ENCODE measurements at places on chromosomes 7 and 10.

- no peak for DNase-seq
Measured at GRCh38 chr7:135420786-135421185, 89.1 kb downstream of the CNOT4 start.

DNA sequence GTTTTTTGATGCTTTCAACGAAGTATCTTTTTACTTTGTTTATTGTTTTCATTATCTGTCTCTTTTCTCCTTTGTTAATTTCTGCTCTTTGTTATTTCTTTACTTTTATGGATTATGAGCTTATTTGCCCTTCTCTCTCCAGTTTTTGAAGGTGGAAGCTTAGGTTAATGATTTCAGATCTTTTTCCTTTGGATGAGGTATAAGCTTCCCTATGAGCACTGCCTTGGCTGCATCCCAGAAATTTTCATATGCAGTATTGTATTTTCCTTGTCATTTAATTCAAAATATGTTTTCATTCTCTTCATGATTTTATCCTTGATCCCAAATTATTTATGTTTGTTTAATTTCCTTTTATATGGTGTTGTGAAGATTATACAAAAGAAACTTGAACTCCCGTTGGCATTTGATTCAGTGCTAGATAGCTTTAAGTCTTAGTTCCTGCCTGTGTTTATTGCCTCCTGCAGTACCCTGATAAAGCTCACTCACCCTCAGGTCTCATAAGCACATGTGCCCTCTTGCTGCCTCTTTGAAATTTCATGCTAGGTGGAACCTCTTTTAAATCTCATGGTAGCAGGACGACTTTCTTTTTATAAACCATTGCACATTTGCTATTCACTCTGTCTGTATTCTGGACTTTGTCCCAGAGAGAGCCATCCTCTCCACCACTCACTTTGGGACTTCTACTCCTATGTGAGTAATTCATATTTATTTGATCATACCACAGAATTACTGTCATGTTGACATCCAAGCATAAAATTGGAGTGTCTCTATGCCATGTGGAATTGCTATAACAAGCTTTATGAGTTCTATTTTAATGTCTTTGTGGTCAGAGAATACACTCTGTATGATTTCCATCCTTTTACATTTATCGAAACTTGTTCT is 23.0 kb upstream of the CEP41 start:
- DNase-seq = no peak

GRCh38 chr7:95470452-95470851 is 15.3 kb upstream of the ASB4 start:
- DNase-seq = no peak

GRCh38 chr7:81956520-81956919 is 186.7 kb upstream of the HGF start:
- no peak for DNase-seq

DNA sequence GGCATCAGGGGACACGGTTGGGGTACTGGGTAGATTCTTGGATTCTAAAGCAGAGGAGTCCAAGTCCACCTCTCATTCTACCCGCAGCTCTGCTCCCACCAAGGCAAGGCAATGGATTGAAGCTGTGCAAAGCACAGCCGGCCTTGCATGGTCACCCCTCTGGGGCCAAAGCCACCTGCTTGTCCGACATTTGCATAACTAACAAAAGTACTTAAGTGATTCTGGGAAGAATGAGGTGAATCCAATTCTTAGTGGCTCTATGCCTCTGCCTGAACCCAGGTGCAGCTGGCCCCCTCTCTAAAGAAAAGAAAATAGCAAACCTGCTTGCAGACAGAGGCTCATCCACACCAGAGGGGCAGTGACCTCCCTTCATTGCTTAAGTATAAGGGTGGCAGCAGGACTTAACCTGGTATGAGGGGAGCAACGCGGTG is 10.7 kb upstream of the COBL start:
- no peak for DNase-seq

GRCh38 chr10:52747694-52748093 is 24.9 kb downstream of the MBL2 start:
- no peak for DNase-seq

DNA sequence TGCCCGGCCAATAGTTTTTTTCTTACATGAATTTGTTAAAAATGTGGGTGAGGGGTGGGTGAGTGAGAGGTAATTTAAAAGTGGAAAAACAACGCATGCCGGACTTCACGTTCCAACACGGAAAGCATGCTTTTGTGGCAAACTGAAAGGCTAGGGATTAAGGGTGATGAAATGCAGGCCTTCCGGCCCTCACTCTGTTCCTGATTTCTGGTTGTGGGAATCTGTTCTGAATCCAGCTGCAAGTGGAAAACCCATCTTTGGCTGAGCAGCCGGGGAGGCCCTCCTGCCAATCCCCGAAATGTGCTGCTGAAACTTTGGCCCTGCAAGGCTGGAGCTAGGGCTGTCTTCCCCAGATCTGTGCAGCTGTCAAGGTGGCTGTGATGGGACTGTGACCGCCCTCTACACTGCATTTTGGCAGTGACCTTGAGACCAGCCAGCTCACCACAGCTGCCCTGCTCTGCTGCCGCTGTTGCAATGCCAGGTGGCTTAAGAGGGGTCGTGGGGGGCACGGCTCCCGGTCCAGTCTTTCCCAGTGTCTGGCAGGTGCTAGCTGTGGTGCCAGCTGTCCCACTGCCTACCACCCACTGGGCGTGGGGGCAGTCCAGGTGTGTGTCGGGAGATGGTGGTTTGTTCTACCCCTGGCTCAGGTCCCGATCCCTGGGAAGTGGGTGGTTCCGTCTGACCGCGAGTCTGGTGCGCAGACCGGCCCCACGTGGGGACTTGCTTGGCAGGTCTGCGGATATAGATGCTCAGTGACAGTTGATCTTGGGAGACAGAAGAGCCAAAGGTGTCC is 39.0 kb downstream of the TET1 start:
- DNase-seq = no peak

- no peak for DNase-seq
Measured at GRCh38 chr7:92461027-92462003, 14.0 kb downstream of the GATAD1 start.

DNA sequence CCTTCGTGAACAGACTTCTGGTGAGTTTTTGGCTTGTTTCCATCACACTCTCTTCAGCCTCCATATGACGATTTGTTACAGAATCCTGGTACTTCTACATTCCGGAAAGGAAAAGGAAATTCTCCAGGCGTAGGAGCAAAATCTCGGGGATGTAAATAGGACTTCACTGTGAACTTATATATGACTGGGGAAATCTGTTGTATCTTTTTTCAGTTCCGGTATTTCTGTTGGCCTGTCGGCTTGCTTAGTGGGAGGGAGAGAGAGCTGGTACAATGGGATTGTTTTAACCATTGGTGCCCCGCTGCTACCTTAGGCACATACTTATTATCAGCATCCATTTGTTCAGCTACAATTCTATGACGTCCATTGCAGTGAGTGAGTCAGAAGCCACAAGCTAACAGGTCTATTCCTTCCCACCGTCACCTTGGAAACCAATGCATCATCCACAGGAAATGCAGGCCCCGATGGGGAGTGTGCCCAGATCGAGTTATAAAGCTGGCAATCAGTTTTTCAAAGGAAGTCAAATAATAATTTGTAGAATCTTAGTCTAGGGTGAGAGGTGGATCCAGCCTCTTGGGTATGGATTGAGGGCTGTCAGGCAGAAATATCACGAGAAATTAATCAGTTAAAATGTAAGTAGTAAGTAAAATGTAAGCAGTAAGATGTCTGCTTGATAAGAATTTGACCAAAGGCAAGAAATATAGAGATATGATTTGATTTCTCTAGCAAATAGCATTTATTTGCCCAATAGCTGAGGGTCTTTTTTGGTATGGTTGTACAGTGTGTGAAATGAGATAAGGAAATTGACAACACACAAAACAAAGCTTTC is 92.0 kb upstream of the MKLN1 start:
- no peak for DNase-seq

GRCh38 chr10:77834540-77834939 is 92.0 kb downstream of the DLG5 start:
- no peak for DNase-seq

GRCh38 chr7:41573862-41574261 is 129.0 kb downstream of the INHBA start:
- no peak for DNase-seq

- DNase-seq = no peak
Measured at GRCh38 chr10:125379592-125379991, 219.2 kb upstream of the CTBP2 start.

DNA sequence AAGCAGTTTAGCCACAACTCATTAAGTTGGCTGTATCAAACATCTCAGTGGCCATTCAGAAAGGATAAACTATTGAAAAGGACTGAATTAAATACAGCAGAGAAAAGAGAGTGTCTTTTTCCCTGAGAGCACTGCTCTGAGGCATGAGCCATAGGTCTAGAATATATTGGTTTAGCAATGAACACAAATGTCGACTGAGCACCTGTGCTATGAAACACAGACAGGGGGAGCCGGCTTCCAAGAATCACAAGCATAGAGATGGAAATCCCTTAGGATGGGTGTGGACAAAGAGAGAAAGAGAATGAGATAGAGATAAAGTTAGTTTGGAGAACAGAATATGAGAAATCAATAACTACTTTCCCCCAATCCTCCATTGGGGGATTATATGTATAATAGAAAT is 54.8 kb downstream of the DGKI start:
- DNase-seq = no peak

DNA sequence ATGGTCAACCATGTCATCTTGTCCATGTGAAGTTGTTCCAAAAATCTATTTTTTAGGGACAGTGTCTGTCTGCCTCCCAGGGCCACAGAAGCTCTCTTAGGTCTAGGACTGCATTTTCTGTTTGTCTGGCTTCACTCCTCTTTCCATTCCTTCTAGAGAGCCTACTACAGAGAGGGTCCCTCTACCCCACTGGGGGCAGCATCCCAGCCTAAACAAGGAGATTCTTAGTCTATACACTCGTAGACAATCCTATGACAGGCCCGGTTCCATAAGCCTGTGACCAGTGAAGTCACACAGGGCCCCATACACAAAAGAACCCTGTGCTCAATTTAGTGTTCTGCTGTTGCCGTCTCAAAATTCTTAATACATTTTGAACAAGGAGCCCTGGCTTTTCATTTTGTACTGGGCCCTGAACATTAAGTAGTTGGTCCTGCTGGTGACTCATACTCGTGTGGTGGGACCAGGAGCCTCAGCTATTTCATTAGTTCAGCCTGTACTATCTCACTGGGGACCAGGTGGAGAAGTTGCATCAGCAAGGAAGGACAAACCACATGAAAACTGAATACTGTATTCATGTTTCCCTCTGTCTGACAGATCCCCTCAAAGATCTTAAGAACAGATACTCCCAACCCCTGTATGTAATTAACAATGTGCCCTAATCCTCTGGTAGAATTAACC is 23.5 kb upstream of the FAM180A start:
- no peak for DNase-seq

DNA sequence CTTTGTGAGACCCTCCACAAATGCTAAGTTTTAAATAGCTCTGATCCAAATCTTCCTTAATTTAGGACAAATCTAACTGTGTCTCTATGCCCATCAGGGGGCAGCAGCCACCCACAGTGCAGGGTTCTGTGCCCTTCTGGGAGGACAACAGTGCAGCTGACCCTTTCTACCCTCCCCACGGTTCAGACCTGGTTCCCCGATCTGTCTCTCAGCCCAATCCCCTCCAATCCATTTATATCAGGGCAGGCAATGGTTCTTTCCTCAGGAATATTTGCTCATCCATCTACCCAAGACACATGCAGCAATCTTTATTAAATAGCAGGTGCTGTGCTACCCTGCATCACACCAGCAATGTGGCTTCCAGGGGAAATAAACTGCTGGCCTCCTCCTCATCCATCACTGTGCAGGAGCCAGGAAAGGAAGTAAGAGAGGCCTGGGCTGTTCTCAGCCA is 4.0 kb upstream of the RBM28 start:
- DNase-seq = no peak

DNA sequence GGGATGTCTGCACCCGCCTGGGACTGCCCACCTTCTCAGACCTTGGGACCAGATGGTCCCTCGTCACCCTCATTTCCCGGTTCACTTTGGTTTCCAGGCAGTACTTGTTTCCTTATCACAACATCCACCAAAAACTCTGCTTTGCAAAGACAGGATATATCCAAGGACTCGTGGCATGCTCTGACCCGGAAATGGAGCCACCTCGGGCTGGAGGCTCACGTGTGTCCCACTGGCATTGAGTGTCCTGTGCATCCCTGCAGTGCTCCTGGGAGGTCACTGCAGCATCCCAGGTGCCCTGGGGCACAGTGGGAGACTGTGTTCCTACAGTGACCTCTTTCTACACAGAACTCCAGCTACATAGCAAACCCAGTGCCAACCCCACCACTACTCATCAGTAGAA is 611.9 kb upstream of the FOXK1 start:
- no peak for DNase-seq

- no peak for DNase-seq
Measured at GRCh38 chr10:78906734-78907390, 161.9 kb upstream of the ZMIZ1 start.

DNA sequence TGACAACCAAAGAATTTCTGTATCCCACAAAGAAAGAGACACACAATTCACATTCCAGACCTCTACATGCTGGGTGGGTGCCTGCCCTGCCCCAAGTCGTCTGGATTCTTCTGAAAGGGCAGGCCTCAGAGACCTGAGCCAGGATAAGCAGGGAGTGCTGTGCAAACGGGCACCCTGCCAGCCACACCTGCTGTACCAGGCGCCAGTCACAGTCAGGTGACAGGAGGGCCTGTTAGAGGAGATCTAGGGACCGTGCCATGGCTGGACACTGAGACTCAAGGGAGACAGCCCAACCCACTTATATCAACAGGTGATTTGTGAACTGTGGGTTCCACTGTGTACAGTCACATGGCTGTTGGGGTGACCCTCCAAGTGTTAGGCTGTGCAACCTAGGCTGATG is 103.1 kb upstream of the AFAP1L2 start:
- DNase-seq = peak; percentile 53

DNA sequence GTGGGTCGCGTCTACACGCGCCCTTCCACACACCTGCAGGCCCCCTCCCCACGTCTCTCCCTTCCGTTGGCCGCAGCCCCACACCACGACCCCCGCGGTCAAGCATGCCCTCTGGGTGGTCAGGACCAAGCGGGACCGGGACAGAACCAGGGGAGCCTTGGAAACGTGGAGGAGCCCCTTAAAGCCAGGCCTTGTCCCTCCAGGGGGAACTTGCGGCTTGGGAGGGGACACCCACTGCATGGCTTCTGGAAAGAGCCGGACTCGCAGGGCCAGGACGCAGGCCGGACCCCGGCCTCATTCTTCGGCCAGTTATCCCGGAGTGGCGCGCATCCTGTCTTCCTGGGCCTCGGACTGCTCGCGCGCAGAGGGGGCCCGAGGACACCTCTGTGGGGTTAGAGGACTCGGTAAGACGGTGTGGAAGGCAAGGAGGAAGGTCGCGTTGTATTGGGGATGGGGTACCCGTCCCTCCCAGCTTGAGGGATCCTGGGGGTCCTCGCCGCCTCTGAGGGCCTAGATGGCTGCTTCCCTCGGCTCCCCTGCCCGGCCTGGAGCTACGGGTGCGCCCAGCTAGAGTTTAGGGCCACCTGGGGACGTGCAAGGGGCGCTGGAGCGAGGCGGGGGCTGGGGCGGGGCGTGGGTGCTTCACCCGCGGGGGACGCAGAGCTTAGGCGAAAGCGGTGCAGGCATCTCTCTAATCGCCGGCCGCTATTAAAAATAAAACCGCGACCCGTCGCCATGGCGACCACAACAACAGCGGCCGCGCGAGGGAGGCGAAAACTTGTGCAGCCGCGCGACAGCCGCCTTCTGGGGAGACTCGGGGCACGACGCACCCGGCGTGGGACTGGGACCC is 1.8 kb upstream of the PDGFA start:
- no peak for DNase-seq

- no peak for DNase-seq
Measured at GRCh38 chr7:142420554-142421362, 162.9 kb upstream of the PRSS58 start.

All from cerebellar nuclear complex (tissue), 1 donor.